Fibroblast of skin of back (primary cell): ENCODE measurements at places on chromosomes 5 and 9.

GRCh38 chr5:1718669-1719068, 81.0 kb downstream of the MRPL36 start:
- no peak for DNase-seq

DNA sequence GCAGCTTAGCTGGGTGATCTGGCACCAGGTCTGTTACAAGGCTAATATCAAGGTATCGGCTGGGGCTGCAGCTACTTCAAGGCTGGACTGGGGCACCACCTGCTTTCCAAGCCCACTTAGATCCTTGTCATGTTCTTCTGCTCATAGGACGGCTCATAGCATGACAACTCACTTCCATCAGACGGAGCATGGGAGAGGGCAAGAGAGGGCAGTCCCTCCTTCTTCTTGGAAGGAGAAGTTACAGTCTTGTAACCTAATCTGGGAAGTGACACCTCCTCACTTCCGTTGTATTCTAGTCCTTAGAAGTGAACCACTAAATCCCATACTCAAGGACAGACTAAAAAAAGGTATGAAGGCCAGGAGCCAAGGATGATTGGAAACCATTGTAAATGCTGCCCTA, 258.2 kb downstream of the MAST4 start:
- DNase-seq = no peak

DNA sequence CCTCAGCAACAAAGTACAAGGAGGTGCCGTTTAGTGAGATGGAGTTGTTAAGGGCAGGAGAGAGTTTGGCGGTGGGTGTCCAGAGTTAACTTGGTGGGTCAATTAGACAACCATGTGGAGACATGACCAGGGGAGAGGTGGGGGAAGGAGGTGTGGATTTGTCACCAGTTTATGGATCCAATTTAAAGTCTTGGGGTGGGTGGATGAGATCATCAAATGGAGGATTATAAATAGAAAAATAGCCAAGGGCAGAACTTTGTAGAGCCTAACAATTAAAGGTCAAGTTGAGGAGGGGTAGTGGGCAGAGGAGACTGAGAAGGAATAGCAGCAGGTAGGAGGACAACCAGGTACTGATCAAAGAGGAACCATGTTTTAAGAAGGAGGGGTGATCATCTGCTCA, 108.7 kb upstream of the IL12B start:
- no peak for DNase-seq

- peak; percentile 20 for DNase-seq
Observed at GRCh38 chr9:107932601-107933000, 443.0 kb upstream of the KLF4 start.

- peak; percentile 50 for DNase-seq
Observed at GRCh38 chr5:157870837-157871834, 12.2 kb upstream of the CLINT1 start.

GRCh38 chr5:61472172-61472958, 140.3 kb downstream of the ZSWIM6 start:
- DNase-seq = no peak

DNA sequence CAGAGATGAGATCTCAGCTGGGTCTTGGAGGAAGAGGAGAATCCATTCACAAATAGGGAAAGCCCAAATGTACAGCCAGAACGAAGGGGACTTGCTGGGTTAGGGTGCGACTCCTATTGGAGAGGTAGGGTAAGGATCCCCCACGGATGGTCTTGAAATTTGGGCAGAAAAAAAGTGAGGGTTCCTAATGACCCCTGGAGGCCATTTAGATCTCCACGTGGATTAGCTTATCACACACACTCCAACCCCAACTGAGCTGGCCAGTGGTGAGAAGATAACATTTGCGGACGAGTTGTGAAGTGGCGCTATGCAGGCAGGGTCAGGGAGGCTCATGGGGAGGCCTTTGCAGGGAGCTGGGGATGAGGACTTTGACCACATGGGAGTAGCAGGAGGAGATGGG, 86.0 kb downstream of the FSTL4 start:
- DNase-seq = no peak

GRCh38 chr5:172870715-172871461, 36.8 kb downstream of the ERGIC1 start:
- DNase-seq = no peak
